Stimulated activated CD8-positive, alpha-beta memory T cell treated with anti-CD3 and anti-CD28 coated beads, Interleukin-4, amount 100 ng/mL, for 1 hour (primary cell): ENCODE measurements at places on chromosomes 7 and 10.

DNA sequence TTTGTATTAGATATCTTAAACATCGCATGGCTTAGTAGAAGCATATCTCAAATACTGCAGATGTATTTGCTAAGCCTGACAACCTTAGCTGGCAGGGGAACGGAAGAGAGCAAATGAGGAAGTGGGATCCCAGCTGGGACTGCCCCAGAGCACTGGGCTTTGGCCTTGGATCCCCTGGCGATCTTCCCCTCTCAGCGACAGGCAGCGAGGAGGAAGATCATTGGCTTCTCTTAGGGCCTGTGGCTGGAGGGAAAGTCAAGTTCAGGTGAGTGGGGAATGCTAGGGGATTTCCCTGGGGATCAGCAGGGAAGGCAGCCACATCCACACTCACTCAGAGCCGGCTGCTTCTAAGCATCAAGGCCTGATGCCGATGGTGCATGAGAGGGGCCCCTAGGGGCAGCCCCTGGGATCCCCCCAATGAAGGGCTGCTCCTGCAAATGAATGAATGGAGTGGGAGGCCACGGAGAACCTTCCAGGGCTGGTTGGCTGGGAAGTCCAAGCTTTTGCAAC, 42.0 kb downstream of the LYZL2 start:
- no peak for DNase-seq

- DNase-seq: no peak
Measured at GRCh38 chr10:43237631-43238446, 29.0 kb downstream of the RASGEF1A start.

DNA sequence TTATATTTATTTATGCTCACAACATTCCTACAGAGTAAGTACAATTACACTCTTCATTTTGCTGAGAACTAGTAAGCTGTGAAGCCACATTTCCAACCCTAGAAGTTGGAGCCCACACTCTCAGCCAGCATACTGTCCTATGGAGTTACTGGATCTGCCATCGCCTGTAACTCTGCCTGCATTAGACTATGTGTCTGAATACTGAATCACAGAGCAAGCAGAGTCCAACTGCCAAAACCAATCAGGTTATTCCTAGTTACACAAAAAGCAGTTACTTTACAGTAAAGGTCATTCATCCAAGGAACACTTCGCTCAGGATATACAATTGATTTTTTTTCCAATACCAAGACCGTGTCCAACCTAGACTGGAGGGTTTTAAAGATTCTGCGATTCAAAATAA, 21.5 kb downstream of the CTAGE6 start:
- DNase-seq: no peak

GRCh38 chr7:46752881-46753366, 829.0 kb downstream of the TNS3 start:
- DNase-seq: no peak

DNA sequence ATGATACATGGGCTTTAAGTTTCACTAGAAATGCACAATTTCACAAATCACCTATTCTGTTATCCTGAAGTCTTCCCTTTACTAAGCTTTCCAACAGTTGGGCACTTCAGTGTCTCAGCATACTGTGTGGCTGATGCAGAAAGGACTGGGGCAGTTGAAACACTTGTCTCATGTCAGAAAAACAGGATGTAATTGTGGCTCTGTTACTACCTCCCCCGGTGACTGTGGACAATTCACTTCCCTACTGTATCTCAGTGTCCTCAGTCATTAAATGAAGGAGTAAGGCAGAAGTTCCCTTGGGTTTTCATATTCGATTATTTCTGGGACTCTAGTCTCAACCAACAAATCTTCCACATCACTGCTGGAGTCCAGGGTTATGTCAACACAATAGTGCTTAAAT, 17.9 kb downstream of the ANKRD22 start:
- DNase-seq: no peak

GRCh38 chr10:93850031-93851015, 43.5 kb upstream of the SLC35G1 start:
- no peak for DNase-seq

- no peak for DNase-seq
Measured at GRCh38 chr7:33806298-33807154, 98.8 kb upstream of the BMPER start.
